ENCODE measurements at places on chromosomes 1 and 21. TPM values are rescaled to one million over a fixed set of nuclear protein-coding genes. Genes with fewer than 3 reads are reported as not detected.

Gene CNIH3
- polyA plus RNA-seq: 9.9 TPM

Gene FGR
- 1.7 TPM for polyA plus RNA-seq

Gene TSPEAR
- 0.67 TPM for polyA plus RNA-seq

- no peak for DNase-seq
Measured at GRCh38 chr1:244210884-244211558, 159.9 kb downstream of the ZBTB18 start.

DNA sequence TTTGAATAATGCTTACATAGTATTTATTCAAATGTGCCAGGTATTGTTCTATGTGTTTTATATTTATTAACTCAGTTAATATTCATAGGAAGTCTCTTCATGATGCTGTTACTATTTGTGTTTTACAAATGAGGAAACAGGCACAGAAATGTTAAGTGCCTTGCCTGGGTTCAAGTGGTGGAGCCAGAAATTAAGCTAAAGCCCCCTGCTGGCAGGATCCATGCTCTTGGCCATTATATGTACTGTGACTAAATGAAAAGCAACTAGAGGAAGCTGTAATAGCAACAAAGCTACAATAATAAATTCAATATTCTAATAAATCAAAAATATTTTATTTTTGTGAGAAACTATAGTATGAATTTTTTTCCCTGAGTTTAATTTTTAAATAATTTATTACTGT lies 30.0 kb downstream of the IARS2 start:
- no peak for DNase-seq

- DNase-seq: no peak
Measured at GRCh38 chr1:98399218-98399617, 262.3 kb upstream of the SNX7 start.

- DNase-seq: no peak
Measured at GRCh38 chr1:8194481-8195227, 123.3 kb upstream of the SLC45A1 start.

- DNase-seq: no peak
Measured at GRCh38 chr1:57376041-57376440, 47.8 kb downstream of the DAB1 start.

DNA sequence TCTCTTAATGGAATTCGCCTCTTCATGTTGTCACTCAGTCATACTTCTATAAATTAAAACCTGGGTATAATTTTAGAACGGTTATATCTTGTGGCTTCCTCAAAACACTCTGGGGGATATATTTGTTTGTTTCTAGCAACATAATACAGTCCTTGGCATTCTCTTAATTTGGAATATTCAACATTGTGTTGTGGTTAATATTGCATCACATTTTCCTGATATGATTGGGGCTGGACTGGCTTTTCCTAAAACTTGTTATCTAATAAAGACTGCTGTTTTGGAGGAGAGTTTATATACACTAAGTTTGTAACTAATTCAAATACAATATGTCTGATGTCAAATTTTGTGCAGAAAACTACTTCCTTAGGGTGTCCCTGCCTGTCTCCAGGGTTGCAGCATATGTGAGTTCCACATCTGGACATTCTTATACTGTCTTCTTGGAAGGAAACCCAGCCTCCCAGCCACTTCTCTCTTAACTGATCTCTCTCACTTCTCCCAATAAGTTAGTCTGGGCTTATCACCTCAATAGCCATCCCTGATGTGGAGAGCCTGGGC lies 892.6 kb downstream of the MRPL39 start:
- no peak for DNase-seq

DNA sequence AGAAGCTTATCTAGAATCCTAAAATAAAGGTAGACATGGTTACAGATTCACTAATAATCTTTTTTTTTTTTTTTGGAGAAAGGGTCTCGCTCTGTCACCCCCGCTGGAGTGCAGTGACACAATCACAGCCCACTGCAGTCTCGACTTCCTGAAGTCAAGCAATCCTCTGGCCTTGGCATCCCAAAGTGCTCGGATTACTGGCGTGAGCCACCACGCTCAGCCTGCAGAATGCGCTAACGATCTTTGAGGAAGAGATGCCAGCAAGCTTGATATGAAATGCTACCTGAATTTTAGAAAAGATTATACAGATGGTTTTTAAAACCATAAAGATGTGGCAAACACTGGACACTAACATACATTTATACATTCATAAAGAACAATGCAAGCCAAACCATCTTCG lies 4.1 kb upstream of the GNPAT start:
- no peak for DNase-seq

GRCh38 chr1:12157366-12158231 lies 9.2 kb upstream of the TNFRSF1B start:
- no peak for DNase-seq

- no peak for DNase-seq
Measured at GRCh38 chr1:163068716-163069115, 445 bp upstream of the RGS4 start.

Data from right renal cortex interstitium (tissue), 3 donors.